GOT3 (cell line): ENCODE measurements at places on chromosomes 13 and 19.

GRCh38 chr19:33275559-33275932 lies 26.8 kb downstream of the CEBPA start:
- DNase-seq, result no peak

DNA sequence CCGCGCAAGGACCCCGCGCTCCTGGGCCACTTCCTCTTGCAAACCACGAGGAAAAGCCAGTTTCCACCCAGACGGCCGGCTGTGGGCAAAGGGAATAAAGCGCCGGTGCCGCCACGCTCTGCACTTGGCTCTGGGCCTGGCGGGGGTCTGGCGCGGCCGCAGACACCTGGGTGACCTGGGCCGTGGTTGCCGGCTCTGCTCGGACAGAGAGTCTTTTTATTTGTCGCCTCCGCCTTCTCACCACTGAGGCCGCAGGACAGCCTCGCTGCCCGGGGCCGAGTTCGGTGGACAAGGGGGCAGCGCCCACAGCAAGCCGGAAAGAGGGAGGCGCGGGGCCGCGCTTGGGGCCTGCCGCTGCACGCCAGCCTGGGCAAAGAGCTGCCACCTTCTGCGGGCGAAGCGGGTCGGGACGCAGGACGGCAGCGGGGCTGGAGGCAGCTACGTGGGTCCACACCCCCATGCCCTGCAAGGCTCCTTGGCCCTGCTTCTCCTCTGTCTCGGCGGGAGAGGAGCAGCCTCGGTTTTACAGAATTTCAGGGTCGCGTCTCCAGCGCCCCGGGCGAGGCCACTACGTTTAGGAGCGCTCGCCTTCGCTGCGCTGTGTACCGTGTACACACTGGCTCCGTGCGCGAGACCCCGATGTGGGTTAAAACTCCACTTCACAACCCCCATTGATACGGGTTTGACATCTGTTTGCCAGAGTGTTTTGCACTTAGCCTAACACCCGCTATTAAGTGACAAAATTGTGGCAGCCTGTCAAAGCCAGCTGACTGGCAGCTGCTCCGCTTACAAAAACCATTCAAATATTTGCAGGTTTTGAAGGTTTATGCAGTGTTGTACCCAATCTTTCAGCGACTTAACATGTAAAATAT lies 13.0 kb upstream of the SOX1 start:
- DNase-seq, result no peak

DNA sequence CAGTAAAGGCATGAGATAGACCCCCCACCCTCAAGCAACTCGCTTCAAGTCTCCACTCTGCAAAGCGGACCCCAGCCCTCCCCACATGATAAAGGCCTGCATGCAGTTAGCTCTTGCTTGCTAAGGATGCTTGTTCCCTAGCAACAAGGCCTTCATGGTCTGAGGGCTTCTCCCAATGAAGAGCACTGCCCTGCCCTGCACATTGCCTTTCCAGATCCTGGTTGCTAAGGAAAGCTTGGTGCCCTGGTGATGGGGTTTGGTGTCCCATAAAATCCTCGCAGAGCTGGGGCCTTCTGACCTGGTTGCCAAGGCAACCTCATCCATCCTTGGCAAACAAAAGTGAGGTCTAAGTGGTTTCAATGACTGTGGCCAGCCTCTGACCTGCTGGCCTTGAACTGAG lies 6.0 kb downstream of the DBP start:
- no peak for DNase-seq

DNA sequence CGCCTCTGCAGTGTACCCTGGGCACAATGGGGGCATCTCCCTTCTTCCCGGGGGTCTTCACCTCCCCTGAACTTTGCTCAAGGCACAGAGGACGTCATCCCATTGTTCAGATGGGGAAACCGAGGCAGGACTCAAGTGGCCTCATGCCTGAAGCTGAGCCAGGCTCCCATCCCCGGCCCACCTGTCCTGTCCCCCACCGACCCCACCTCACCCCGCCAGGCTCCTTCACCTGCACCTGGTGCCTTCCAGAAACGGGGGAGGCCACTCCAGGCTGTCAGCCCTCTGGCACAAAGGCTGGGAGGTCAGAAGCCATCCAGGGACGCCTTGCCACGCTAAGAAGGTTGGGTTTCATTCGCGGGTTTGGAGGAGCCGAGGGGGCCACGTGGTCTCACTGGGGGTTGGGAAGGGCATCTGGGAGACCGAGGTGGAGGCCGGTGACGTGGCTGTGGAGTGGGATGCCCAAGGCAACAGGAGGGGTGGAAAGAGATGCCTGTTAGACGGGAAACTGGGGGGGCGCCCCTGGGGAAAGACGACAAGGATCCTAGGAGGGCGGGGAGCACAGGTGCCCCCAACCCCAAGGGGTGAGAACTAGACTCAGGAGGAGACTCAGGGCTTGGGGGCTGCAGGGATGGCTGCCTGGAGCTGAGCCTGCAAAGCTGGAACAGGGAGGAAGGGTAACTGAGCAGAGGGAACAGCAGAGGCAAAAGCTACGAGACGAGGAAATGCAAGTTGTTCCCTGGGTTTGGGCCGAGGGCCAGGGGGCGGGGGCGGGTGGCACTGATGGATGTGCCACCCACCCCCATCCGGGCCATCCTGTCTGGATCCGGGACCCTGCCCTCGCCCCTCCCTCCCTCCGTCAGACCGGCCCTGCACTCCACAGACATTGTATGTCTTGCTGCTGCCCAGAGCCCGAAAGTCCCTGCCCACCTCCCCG lies 6.0 kb upstream of the TCF3 start:
- no peak for DNase-seq

DNA sequence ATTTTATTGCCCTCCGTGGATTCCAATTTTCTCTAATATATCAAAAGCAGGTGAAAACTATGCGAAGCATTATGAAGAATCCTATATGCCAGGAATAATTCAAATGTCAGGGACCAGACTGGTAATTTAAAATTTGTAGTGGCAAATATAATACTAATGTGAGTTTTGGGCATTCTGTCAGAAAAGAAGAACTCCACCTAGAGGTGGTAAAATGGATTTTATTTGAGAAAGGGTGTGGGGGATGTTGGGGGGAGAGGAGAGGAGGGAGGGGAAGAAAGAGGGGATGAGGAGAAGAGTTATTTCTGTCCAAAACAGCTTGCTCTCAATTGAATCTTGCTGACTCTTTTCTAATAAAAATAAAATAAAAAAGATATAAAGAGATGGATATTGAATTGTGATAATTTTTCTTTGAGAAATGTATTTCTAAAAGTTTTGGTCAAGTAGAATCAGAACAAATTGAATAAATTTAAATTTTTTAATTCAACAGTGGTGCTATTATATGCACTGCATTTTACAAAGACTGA lies 929.3 kb upstream of the SLITRK5 start:
- no peak for DNase-seq

- no peak for DNase-seq
These were observed 552 bp upstream of the GRWD1 start for GRCh38 chr19:48445256-48445605.

DNA sequence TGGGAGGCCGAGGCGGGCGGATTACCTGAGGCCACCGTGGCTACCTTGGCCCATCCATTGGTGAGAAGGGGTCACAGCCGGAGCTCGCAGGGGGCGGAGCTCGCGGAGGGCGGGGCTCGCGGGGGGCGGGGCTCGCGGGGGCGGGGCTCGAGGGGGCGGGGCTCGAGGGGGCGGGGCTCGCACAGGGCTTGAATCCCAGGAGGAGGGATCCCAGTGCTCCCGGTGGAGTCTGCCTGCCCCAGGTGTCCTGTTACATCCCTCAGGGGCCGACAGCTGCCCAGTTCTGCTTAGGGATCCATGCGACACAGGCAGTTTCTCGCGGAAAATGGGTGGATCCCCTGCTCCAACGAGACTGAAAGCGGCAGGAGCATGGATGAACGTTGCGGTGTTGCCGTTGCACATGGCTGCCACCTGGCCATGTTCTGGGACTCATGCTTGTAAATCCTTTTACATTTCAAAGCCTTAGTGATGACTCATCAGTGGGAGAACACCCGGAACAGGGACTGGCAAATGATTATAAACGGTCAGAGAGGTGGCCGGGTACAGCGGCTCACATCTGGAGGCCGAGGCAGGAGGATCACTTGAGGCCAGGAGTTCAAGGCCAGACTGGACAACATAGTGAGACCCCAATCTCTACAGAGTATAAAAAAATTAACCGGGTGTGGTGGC lies 25.1 kb downstream of the TMPRSS9 start:
- no peak for DNase-seq

- DNase-seq, result no peak
These were observed 253.5 kb downstream of the LHFPL6 start for GRCh38 chr13:39349391-39349960.
